ENCODE measurements at places on chromosomes 7 and 10.

- peak; percentile 62 for DNase-seq
Observed at GRCh38 chr10:86103391-86104101, 263.0 kb downstream of the GRID1 start.

- no peak for DNase-seq
Observed at GRCh38 chr7:19146699-19147098, 1.5 kb upstream of the FERD3L start.

- DNase-seq = no peak
Observed at GRCh38 chr7:85153715-85154114, 33.1 kb downstream of the SEMA3D start.

GRCh38 chr10:121098211-121098610 lies 247.0 kb downstream of the WDR11 start:
- no peak for DNase-seq

DNA sequence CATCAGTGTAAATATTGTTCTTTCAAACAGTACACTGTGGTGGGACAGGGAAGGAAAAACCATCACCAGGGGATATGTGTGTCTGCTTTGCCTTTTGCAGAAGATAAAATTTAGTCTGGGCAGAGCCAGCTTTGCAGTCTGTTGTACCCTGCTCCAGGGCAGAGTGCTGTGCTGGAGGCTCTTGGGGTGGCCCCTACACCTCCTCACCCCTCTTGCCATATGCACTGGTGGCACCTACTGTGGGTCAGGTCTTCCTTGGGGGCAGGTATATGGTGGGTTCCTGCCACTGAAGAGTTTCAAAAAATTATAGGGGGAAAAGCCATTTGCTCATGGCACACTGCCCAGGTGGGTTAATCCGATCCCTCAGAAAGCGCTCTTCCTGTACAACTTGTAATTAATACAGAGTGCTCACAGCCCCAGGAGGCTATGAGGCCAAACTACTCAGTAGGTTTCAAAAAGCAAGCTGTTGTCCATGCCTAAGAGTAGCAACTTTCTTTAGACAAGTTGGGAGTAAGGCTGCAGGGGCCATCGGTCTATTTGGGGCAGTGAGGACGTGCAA lies 112.7 kb upstream of the BMPER start:
- DNase-seq = no peak

GRCh38 chr10:58143944-58144343 lies 123.8 kb downstream of the IPMK start:
- no peak for DNase-seq

- no peak for DNase-seq
Observed at GRCh38 chr7:140059273-140060242, 3.2 kb downstream of the PARP12 start.

DNA sequence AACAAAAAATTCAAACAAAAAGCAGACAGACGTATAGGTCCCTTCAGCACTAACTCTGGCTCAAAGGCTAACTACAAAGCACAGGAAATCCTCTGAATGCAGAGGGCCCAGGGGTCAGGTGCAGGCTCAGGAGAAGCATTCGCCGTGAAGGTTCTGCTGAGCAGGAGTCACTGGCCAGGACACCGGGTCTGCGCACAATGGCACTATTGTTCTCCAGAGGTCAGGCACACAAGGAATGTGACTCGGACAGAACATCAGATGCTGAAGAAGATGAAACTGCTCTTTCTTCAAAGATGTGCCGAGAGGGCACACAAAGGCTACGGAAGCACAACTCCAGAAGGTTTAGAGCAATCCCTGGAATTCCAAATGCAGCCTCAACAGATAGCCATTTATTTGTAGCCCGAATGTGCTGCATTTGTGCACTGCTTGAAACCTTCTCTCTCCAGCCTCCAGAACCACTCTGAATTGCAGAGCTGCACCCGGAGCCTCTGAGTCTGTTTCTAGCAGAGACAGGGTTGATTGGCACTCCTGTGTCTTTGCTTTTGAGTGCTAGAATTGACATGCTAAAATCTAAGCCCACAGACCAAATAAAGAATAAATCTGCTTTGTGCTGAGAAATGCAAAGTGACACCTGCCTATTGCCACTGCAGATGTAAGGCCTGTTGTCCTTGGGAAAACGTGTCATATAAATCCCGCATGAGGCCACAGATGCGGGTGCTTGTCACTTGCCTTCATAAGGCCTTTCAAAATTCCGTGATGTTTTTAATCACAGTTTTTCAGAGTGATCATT lies 85.4 kb upstream of the AFAP1L2 start:
- no peak for DNase-seq

Data from chondrocyte (in vitro differentiated cells).